NCI-H82 (cell line): ENCODE measurements at places on chromosomes 12 and 14.
A peak's percentile ranks its signal among the peaks of the same experiment; 100 is the strongest.

DNA sequence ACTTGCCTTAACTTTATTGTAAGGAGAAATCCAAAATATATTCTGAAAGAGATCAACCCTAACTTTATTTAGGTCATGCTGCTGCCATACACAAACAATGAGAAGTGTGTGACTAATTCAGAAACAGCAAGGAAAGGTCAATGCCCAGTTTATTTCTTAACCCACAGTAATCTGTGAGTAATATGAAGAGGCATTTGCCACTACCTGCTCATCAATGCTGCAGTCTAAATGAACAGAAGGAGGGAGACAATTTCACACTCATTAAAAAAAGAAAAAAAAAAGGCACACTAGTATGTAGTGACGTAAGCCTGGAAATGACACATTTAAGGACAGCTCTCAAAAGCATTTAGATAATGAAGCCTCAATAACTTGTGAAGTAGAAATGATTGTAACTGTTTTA is 90.5 kb upstream of the FOXN3 start:
- DNase-seq: no peak

DNA sequence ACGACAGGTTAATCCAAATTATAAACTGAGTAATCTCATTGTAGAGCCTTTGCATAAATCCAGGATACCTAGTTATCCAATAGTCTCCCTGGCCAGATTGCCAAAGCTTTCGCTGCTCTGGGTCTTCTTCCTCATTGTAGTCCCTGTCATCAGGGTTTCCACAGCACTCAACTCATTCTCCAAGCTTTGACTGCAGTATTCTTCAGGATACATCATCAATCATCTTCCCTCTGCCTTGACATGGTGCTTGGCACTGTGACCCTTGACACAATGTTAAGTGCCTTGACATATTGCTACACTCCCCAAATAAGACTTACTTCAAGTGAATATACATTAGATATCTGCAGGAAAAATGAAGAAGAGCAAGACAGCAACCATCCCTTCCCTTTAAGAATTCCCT is 60.1 kb upstream of the RESF1 start:
- DNase-seq: peak; percentile 81

- peak; percentile 77 for DNase-seq
These were observed 226.3 kb upstream of the NOS1 start for GRCh38 chr12:117587631-117588287.

DNA sequence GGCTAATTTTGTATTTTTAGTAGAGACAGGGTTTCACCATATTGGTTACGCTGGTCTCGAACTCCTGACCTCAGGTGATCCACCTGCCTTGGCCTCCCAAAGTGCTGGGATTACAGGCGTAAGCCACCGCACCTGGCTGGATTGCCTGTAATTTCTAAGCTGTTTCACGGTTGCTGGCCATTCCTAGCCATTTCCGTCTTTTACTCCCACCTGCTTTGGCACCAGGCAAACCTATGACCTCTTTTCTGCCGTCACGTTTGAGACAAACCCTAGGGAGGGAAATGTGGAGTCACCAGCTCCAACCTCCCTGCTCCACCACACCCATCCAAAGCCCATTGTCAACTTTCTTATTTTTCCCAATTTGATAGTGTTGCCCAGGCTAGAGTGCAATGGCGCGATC is 1.2 kb downstream of the GPR132 start:
- DNase-seq: no peak

DNA sequence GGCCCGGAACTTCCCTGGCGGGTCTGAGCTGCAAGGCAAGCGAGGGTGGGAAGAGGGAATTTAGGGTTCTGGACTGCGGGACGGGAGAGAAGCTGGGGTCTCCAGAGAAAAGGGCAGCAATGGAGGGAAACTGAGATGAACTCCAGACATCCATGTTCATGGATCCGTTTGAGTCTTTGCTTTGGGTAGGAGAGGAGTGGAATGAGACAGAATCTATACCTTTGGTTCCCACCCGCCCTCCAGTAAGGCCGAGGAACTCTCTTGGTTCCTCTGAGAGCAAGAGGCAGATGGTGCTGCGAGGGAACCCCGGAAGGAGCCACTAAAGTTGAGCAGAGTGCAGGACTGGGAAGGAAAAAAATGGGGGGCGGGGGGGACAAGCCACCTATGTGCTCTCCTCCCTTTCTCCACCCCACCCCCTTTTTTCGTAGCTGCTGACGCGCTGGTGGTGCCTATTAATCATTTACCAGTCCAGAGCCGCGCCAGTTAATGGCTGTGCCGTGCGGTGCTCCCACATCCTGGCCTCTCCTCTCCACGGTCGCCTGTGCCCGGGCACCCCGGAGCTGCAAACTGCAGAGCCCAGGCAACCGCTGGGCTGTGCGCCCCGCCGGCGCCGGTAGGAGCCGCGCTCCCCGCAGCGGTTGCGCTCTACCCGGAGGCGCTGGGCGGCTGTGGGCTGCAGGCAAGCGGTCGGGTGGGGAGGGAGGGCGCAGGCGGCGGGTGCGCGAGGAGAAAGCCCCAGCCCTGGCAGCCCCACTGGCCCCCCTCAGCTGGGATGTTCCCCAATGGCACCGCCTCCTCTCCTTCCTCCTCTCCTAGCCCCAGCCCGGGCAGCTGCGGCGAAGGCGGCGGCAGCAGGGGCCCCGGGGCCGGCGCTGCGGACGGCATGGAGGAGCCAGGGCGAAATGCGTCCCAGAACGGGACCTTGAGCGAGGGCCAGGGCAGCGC is 1.2 kb downstream of the SSTR1 start:
- peak; percentile 40 for DNase-seq

DNA sequence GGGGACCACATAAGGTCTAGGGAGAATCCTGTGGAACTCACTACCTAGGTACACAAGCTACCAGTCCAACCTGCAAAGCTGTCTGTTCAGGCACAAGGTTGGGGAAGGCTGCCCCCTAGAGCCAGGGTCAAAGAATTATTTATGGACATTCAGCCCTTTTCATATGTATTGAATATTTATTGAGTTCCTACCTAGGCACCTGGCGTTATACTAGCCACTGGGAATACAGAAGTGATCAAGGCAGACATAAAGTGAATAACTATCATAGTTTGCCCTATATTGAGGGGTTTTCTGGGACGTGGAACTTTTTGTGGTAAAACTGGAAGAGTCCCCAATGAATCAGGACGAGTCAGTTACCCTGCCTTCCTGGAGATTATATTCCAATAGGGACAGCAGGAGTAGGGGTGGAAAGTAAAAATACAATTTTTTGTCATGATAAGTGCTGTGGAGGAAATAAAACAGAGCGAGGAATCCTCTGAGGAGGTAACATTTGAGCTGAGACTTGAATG is 5.8 kb upstream of the SLC48A1 start:
- peak; percentile 63 for DNase-seq

DNA sequence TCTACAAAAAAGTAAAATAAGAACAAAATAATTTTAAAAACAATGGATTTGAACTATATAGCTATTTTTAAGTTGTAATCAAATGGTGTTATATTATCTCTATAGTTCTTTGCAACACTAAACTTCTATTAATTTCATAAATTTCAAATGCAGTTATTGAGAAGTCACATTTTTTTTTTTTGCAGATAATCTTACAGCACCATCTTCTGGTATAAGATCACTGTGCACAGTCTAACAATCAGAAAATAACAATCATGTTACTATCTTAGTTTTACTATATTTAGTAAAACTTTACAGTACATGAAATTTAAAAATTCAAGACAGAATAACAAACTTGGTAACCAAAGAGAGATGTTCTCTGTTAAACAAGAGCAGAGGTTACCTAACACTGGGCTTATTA is 40.6 kb downstream of the GXYLT1 start:
- DNase-seq: no peak

DNA sequence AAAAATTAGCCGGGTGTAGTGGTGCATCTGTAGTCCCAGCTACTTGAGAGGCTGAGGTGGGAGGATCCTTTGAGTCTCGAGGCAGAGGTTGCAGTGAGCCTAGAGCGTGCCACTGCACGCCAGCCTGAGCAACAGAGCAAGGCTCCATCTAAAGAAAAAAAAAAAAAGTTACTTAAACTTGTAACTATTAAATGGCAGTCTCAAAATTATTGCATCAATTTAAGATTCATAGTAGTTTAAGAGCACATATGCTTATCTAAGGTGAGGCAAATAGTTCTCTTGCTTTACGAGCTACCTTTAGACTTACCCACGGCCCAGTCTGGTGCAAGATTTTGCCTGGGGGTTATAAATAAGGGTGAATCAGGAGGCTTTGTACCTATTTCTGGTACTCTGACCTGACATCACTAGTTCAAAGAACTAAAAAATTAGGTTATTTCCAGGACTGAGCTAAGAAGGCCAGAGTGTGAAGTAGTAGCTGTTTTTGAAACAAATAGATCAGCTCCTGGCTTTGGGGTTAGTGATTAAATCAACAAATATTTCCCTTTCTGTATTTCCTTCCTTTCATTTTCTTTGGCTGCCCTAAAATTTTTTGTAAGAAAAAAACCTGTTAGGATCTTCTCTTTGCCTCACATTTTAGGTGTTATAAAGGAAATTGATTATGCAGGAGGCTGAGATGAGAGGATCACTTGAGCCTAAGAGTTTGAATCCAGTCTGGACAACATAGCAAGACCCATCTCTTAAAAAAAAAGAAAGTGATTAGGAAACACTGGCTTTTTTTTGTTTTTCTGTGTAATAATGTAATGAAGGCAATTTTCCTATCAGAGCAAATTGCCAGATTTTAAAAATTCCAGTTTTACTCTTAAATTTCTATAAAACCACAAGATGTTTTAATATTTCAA is 3.6 kb downstream of the MGAT2 start:
- no peak for DNase-seq

GRCh38 chr14:53881161-53881871 is 75.3 kb downstream of the BMP4 start:
- no peak for DNase-seq
